ENCODE measurements at places on chromosomes 7 and 10. TPM values are rescaled to one million over a fixed set of nuclear protein-coding genes. Genes with fewer than 3 reads are reported as not detected.
A peak's percentile ranks its signal among the peaks of the same experiment; 100 is the strongest.

DNA sequence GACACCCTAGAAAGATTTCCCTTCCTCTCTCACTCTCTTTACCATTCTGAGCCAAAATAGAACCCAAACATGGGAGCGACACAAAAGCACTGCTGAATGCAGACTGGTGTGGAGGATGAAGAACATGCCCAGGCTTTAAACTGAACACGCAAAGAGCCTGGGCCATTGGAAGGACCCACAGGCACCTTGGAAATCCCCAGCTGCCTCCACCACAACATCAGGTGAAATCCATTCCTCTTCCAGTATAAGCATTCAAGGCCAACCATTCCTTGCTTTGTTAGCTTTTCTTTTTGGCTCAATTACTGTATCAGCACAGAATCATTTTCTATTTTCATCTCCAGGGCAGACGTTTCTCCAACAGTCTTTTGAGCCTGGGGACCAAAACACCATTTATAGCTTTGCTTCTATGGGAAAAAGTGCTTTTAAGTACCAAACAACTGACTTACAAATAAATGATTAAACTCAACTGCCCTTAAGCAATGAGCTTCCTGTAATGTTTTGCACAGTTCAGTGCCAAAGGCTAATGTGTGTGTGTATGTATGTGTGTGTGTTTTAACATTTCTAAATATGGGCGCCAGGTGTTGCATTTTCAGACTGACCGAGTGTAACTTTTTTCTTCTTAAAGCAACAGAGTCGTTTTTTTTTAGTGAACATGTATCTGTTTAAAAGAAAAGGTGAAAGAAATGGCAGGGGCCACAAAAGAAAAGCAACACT, 16.2 kb upstream of the BLNK start:
- H3K27ac ChIP-seq = peak overlapping the region; percentile 54
- H3K27me3 ChIP-seq = no peaks in the 10 kb centered on the region
- no peak overlapping the region for H3K4me3 ChIP-seq

DNA sequence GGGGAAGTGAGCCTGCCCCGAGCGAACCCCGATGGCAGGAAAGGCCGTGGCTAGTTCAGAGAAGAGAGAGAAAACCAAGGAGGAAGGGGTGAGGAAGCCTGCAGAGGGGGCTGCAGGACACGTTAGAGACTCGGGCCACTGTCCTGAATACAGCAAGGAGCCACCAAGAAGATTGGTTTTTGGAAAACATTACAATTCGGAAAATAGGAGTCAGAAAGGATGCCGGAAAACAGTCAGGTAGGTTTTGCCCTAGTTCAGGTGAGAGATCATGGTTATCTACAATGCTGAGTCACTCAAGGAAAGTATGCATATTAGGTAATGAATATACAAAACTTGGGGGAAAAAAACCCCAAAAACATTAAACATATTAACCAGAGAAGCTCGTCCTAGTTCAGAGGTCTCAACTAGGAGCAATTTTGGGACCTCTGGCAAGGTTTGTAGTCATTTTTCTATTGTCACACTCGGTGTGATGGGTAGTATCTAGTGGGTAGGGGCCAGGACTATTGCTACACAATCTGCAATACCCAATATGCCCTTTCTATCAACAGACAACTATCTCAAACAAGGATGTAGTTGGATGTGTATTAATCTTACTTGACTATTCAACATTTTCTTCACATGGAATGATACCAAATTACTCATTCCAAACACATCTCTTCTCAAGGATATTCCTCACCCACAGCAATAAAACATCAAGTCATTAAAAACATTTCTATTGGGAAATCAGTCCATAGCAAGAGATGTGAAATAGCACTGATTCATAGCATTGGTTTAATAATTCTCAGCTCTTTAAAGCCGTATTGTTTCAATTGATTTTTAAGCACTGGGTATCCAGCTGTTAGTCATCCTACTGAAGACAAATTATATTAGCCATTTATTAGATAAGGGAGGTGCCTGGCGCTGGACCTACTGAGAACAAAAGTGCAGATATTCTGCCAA, 74.4 kb upstream of the RSU1 start:
- H3K4me1 ChIP-seq = peaks cover 19% of the 10 kb centered on the region
- H3K36me3 ChIP-seq = no peaks in the 10 kb centered on the region
- no peaks in the 10 kb centered on the region for H3K27me3 ChIP-seq

DNA sequence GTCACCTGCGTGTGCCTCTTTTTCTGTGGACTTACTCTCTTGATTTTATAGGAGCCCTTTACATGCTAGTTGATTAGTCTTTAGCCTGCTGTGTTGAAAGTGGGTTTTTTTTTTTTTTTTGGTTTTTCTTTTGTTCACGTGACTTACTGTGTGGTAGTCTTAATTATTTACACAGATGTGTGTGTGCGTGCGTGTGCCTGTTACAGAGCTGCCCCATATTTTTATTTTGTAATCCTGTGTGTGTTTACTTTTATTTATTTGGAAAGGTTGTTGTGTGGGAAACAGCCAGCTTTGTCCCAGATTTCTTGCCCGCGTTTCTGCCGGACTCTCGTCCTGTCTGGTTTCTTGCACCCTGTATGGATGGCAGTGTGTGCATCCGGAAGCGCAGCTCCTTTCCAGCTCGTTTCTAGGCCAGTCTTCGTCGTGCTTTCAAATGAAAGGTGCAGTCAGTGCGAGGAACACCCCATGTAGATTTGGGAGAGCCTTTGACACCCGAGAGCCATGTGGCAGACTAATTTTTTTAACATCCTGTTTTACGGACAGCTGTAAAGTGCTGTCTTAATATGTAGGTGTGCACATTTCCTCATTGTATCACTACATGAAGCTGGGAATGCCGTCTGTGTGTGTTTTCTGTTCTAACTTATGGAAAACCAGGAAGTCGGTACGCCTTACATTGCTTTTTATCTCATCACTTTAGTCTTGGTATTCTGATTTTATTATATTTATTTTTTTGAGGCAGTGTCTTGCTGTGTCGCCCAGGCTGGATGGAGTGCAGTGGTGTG, 55.6 kb downstream of the DNAJB6 start:
- peaks cover 59% of the 10 kb centered on the region for H3K36me3 ChIP-seq
- DNase-seq = no peak
- no peak overlapping the region for H3K4me3 ChIP-seq
- no peak overlapping the region for H3K27ac ChIP-seq

DNA sequence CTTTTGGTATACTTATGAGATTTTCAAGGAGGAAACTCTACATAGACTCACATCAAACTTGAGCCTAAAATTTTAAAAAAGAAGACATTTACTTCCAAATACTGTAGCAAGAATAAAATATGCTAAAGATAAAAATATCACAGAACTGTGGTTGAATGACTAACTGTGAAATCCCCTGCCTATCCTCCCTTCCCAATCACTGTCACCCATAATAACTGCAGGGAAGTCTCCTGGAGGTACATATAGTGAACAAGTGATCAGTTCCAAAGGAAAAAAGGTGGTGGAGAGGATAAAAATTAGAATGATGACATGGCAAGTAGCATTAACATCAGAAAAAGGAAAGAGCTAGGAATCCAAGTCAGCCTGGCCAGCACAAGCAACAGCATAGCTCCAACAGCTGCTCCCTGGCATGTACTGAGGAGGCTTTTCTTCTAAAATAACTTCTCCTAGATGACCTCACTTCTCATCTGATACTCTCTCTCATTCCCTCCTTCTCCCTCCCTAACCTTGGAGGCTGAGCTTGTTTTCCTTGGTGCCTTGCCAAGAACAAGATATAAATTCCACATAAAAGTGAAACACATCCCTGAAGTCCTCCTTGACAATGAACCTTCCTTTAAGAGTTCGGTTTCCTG, 124.0 kb downstream of the IQUB start:
- no peaks in the 10 kb centered on the region for H3K27me3 ChIP-seq
- no peaks in the 10 kb centered on the region for H3K36me3 ChIP-seq
- H3K4me3 ChIP-seq = no peak overlapping the region
- no peaks in the 10 kb centered on the region for H3K4me1 ChIP-seq
- no peak for DNase-seq
- H3K27ac ChIP-seq = no peak overlapping the region

- H3K27ac ChIP-seq = peak overlapping the region; percentile 20
- DNase-seq = no peak
- H3K4me1 ChIP-seq = no peaks in the 10 kb centered on the region
- H3K4me3 ChIP-seq = no peak overlapping the region
- H3K27me3 ChIP-seq = no peaks in the 10 kb centered on the region
- no peaks in the 10 kb centered on the region for H3K36me3 ChIP-seq
These were observed 193.4 kb downstream of the CACNB2 start for GRCh38 chr10:18333621-18334020.

The SLC16A12 gene
- 1.0 TPM for total RNA-seq

DNA sequence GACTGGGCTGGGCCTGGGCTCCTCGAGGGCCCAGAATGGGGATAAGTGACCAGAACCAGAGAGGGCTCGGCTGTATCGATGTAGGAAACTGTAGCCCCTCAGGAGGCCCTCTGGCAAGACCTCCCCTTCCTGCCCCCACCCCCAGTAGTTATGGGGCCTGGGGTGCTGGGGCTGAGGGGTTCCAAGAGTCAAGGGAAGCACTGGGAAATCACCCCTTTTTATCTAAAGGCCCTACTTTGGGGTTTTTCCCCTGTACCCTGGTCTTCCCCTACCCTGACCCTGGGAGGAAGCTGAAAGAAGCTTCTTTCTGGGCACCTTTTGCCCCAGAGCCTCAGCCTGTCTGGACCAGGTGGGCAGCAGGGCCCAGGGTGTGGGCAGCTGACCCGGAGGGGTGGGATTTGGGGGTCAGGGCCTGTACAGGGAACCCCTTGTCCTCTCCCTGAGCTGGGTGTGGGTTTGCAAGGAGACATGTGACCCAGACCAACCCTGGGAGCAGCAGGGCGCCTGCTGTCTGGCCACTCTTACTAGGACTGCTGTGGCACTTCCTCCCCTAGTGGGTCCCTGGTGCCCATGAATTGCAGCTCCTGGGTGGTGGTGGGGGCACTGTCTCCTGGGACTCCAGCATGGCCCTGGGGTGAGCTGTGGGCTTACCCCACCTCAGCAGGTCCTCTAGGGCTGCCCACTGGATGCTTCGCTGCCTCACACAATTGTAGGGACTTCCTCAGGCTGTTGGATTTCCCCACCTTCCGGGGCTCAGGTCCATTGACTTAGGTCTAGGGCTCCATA, 1.5 kb downstream of the IRF5 start:
- peaks cover 42% of the 10 kb centered on the region for H3K4me1 ChIP-seq
- peak; percentile 75 for DNase-seq
- peak overlapping the region; percentile 68 for H3K4me3 ChIP-seq
- H3K36me3 ChIP-seq = no peaks in the 10 kb centered on the region
- peak overlapping the region; percentile 78 for H3K27ac ChIP-seq
- peaks cover 33% of the 10 kb centered on the region for H3K27me3 ChIP-seq

DNA sequence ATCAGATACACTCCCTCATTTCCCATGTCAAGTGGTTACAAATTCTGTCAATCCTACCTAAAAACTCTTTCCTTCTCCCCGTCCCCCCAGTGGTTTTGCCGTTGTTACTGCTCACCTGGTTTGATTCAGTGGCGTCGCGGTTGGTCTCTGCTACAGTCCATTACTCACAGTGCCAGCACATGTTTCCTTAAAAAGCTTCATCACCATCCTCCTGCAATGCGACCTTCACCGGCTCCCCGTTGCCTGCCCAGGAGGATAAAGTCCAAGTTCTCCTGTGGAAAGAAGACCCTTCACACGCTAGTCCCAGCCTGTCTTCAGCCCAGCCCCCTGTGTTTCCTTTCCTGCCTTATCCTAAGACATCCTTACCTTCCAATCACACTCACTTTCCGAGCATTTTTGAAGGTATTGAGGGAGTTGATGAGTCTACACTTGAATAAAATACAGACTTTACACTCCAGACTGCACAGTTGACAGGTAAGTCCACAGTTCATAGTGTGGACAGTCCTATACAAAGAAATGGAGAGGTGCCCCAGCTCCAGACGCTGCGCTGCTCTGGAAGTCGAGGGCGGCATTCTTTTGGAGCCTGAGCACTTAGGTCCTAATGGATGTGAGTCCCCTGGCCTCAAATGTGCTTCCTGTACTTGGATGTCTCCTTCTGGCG, 3.4 kb upstream of the LARP4B start:
- peaks cover 7% of the 10 kb centered on the region for H3K4me1 ChIP-seq
- no peak overlapping the region for H3K4me3 ChIP-seq
- H3K36me3 ChIP-seq = no peaks in the 10 kb centered on the region
- DNase-seq = no peak

GRCh38 chr7:15407910-15408309, 153.9 kb downstream of the AGMO start:
- no peak overlapping the region for H3K27ac ChIP-seq
- H3K36me3 ChIP-seq = no peaks in the 10 kb centered on the region
- no peak for DNase-seq
- no peaks in the 10 kb centered on the region for H3K4me1 ChIP-seq

DNA sequence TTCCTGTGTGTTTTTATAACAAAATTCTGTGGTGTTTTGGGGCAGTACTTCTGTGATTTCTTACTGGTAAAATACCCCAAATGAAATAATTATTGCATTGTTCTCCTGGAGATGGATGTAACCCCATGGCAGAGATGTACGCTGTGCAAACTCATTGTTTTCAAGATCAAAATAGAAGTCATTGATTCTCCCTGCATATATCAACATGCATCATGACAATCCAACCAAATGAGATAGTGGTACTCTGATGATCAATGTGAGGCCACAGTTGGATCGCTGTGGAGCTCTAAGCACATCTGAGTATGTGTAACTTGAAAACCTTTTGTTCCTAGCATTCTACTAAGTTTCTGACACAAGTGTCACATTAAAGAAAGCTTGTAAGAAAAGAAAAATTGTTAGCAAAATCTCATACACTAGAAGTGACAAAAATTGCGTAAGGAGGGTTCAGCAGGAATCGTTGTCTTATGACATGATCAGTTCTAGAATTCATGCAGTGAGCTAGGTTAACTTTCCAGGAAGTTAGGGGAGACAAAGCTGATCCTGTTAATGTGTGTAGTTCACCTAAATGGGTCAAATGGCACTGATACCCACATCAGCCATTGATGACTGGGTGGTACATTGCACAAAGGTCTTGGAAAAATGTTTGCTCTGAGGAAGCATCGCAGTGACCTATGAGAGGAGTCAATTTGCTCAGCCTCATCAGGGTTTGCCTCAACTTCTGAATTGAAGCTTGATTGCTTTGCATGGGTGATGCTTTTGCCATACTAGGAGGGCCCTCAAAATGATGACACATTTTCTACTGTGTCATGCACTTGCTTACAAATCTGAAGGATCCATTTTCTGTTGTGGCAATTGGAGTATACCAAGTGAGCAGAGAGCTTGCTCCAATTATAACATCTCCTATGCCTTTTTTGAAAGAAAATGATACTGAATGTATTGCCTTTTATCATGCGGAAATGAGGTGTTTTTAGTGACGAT, 145.1 kb downstream of the PLXDC2 start:
- DNase-seq = no peak
- peaks cover 15% of the 10 kb centered on the region for H3K4me1 ChIP-seq
- H3K27ac ChIP-seq = no peak overlapping the region
- H3K4me3 ChIP-seq = no peak overlapping the region

The USP54 gene
- total RNA-seq = 97.4 TPM

DNA sequence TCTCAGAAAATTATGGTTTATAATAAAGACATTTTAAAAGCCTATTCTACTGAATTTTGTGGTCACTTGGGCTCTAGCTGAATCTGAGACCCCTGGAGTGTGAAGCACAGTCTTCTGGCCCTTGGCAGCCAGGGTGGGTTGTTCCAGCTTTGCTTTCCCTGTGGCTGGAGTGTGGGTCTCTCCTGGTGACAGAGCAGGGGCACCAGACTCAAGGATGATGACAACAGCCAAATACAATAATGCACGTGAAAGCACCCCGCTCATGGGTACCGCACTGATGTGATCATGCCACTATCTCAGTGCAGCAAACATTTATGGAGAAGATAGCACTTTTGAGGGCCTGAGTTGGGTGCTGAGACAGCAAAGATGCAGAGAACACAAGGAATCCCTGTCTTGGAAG, 134.8 kb upstream of the ADAM12 start:
- no peaks in the 10 kb centered on the region for H3K4me1 ChIP-seq
- no peaks in the 10 kb centered on the region for H3K27me3 ChIP-seq
- H3K36me3 ChIP-seq = no peaks in the 10 kb centered on the region

The TPST1 gene
- 16.7 TPM for total RNA-seq

- H3K27me3 ChIP-seq = peaks cover 25% of the 10 kb centered on the region
- peak; percentile 44 for DNase-seq
- H3K36me3 ChIP-seq = no peaks in the 10 kb centered on the region
- peaks cover 12% of the 10 kb centered on the region for H3K4me1 ChIP-seq
These were observed 44.9 kb downstream of the BAMBI start for GRCh38 chr10:28722065-28722803.

Measured in lower lobe of right lung (tissue), 2 donors.